ENCODE measurements at places on chromosomes 1 and 21. TPM values are rescaled to one million over a fixed set of nuclear protein-coding genes. Genes with fewer than 3 reads are reported as not detected.

DNA sequence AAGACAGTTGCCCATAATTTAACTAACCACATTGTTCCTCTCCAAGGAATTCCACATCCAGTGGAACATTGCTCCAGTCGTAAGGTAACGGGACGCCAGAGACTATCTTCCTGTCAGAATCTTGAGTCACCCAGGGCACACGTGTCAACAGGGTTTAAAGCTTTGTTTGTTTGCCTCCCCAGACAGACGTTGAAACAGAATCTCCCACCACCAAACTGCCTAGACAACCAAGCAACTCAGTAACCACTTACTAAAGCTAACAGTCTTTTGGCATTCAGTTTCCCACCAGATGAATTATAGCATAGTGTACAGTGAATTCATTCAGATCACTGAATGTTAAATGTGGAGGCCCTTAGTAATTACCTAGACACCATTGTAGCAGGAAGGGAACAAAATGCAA is 439.5 kb downstream of the PLPP3 start:
- DNase-seq: no peak

DNA sequence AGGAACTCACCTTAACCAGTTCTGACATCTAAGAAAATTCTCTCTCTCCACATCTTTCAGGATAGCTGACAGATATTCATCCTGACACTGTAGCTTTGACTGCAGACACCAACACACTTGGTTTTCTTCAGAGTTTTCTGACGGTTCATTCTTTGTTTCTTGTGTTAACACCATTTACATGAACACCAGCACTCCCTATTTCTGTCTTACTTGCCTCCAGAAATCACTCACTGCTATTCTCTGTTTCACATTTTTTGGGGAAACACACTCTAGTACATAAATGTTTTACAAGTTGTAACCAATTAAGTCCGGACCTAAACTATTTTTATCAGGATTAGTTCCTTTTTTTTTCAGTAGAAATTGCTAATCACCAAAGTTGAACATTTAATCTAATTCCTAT is 15.4 kb downstream of the FLVCR1 start:
- DNase-seq: no peak

GRCh38 chr1:118303534-118303933 is 118.5 kb upstream of the SPAG17 start:
- no peak for DNase-seq

- DNase-seq: no peak
Observed at GRCh38 chr1:65079941-65080340, 68.1 kb upstream of the AK4 start.

GRCh38 chr1:158998037-158998780 is 11.5 kb upstream of the IFI16 start:
- no peak for DNase-seq

DNA sequence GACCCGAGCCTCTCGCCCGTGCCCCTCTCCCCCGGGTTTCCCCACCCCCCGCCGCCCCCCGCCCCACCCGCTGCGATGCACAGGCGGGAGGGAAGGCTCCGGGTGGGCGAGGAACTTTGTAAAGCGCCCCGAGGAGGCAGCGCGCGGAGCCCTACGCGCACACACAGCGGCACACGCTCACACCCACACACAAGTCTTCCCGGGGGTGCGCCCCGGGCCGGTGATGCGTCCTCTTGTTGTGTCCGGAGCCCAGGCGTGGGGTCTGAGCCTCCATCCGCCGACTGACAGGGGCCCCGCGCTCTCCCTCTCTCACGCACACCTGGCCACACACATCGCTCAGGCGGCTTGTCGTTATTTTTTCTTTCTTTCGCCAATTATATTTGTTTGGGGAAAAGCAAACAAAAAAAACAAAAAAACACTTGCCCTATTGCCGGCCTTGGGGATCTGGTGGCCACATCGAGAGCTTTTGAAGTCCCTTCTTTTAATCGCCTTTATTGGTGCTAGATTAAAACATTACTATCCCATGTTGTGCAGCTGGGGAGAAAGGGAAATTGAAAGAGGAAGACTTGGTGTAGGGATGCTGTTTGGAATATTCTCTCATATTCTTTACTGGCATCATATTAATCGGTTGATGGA is 770 bp downstream of the NTNG1 start:
- peak; percentile 12 for DNase-seq

DNA sequence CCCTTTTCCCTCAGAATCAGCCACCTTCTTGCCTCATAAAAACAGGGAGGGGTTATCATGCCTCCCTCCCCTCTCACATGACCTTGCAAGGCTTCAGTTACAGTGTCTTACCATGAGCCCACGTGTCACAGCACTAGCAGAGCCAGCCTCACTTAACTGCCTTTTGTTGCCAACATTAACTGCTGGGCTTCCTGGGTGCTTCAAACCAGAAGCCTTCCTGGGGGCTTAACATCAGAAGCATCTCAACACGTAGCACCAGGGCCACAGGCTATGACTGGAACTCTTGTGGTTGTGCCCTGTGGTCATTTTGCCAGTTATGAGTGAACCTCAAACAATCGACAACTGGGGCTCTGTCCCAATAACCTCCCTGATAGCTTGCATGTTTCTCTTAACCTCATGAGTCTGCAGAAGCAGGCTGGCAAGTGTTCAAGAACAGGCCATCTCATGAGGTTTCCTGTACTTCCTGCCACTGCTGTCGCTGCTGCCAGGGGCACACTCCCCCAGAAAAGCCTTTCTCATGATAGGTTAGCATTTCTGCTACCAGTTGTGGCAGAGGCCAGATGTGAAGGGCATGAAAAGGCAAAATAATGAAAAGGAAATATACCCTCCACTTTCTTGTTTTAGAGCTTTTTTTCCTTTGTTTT is 132.2 kb downstream of the GLUL start:
- DNase-seq: no peak

- DNase-seq: peak; percentile 79
Observed at GRCh38 chr1:152347116-152347728, 12.6 kb downstream of the FLG2 start.

DNA sequence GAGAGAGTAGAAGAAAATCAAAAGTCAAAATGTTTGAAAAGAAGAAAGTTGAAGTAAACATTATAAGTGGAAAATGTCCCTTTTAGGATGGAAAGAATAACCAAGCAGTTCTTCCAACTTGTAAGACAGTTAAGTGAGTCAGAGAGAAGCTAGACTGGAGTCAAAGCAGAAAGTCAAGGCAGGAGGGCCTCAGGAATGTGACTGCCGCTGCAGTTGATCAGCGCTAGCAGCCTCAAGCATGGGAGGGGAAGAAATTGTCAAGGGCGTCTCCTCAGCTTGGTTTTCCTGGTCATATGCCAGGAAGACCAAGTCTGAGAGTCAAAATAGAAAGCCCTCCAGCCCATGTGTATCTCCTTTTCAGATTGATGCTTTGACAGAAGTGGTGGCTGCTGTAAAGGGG is 23.2 kb downstream of the HAO2 start:
- no peak for DNase-seq

NPR1 gene
- 56.5 TPM for total RNA-seq

ITGB3BP gene
- 21.0 TPM for total RNA-seq

NOS1AP gene
- 0.70 TPM for total RNA-seq

APOBEC4 gene
- not detected for total RNA-seq

GPX7 gene
- 7.1 TPM for total RNA-seq

Data from dermis blood vessel endothelial cell (primary cell).